Coronary artery (tissue), 2 donors: ENCODE measurements at places on chromosomes 16 and 17.

DNA sequence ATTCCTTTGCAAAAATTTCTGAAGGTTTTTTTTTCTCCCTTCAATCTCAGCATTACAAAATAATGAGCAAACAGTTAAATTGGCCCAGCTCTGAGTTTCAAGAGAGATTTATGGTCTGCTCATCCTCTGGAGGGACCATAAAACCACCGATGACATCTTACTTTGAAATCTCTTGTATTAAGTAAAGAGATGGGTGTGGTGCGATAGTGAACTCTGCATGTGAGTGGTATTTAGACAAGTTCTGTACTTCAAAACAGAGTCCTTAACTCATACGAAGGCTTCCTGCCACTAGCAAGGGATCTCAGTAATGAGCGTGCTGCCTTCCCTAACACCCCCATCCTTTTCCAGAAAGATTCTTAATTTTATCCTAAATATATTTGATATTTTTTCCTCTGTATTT, 2.1 kb downstream of the FAM20A start:
- DNase-seq: no peak

DNA sequence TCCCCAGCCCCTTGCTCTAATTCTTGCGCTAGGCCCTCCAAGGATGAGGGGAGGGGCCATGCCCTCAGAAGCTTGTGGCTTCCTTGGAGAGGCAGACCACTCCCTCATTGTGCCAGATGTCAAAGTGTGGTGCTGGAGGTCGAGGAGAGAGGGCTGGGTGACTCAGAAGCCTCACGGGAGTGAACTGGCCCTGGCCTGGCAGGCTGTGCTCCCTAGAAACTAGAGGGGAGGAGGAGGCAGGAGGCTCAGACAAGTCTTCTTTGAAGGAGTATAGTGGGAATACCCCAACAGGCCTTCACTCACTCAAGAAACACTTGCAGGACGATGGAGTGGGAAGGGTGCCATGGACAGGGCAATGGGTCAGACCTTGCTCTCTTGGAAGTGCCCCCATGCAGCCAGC, 18.5 kb downstream of the ANKRD40 start:
- DNase-seq: no peak

DNA sequence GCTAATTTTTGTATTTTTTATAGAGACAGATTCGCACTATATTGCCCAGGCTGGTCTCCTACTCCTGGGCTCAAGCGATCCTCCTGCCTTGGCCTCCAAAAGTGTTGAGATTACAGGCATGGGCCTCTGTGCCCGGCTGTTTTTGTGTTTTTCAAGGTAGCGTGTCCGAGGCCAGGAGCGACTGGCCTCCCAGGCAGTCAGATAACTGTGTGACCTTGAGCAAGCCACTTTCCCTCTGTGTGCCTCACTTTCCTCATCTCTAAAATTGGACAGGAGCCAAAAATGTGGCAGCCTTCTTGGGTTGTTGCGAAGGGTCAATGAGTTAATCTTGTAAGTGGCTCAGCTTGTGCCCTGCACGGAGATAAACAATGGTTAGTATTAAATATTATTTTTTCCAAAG, 2.4 kb downstream of the ABCC1 start:
- DNase-seq: no peak

DNA sequence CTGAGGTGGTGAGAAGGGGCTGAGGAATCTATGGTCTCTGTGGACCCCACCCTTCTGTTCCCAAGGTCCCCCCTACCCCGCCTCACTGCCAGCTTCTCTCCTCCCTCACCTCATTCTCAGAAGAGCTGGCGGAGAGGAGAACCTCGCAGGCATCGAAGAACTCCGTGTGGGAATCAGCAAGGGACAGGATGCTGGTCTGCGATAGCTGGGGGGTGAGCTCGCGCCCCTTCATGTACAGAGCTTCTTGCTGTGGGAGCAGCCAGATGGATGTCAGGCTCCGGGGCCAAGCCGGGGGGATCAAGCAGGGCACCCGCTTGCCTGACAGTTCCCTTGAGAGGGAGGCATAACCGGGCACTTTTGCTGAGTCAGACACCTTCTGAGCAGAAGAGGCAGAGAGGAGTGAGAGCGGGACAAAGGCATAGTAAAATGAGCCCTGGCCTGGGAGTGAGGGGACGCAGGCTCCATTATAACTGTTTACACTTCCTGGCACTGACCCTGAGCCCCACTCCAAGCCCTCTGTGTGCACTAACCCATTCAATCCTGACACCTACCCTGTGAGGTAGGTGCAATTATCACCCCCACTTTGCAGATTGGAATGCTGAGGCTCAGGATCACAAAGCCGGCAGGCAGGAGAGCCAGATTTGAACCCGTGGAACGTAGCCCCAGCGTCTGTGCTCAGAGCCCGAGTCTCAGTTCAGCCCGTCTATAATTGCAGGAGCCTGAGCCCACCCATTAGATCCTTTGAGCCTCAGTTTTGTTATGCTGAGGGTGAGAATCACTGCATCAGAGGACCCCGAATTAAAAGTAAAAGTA, 6.3 kb downstream of the OSBPL7 start:
- DNase-seq: no peak

DNA sequence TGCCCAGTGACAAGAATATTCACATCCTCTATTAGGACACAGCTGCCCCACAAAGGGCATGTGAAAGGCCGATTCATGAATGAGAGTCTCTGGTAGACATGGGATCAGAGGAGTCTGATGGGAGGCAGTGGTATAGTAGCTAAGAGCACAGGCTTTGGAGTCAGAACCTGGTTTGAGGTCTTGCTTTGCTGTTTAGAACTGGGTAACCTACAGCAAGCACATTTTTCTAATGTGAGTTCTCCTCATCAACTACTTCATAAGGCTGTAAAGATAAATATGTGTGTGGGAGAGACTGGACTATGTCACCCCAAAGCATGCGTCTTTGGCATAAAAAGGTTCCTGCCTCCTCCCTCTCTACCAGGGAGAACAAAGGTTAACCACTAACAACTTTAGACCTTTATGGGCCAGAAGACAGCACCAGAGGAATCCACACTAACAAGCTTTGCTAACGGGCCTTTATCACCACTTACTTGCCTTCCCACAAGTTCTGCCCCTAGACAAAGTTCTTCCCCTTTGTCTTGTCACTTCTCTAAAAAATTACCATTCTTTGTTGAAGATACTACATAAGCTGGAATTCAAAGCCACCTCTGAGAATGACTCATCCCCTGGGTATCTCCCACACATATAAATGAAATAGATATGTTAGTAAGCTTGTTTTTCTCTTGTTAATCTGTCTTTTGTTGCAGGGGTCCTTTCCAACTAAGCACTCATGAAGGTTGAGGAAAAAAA, 21.1 kb downstream of the CDR2 start:
- DNase-seq: no peak

GRCh38 chr17:72988451-72988850, 104.0 kb downstream of the SLC39A11 start:
- DNase-seq: no peak

DNA sequence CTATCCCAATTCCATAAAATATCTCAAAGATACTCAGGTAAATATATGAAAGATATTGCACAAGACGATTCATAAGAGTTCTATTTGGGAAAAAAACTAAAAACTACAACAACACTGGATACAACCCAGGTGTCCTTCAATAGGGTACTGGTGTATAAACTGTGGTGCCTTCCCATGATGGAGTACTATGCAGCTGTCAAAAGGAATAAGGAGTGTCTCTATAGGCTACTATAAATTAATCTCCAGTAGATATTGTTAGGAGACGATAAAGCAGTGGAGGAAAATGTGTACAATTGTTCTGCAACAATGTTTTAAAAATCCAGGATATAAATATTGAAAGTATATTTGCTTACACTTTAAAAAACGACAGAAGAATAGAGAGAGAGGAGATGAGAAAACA, 2.4 kb upstream of the KRTAP4-12 start:
- no peak for DNase-seq
